ENCODE measurements at places on chromosomes 6 and 20.

GRCh38 chr6:42969431-42969830, 8.9 kb downstream of the GNMT start:
- no peak for DNase-seq

GRCh38 chr6:15293674-15294073, 47.8 kb downstream of the JARID2 start:
- no peak for DNase-seq

DNA sequence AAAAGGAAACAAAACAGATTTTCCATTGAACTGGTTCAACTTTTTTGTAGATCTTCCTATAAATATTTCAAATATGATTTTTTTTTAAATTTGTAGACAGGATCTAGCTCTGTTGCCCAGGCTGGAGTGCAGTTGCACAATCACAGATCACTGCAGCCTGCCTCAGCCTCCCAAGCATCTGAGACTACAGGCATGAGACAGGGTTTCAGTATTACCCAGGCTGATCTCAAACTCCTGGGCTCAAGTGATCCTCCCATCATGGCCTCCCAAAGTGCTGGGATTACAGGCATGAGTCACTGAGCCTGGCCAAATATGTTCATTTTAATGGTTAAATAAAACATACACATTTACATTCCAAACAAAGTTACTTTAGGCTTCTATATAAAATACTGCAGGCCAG, 33.6 kb downstream of the SAMHD1 start:
- no peak for DNase-seq

DNA sequence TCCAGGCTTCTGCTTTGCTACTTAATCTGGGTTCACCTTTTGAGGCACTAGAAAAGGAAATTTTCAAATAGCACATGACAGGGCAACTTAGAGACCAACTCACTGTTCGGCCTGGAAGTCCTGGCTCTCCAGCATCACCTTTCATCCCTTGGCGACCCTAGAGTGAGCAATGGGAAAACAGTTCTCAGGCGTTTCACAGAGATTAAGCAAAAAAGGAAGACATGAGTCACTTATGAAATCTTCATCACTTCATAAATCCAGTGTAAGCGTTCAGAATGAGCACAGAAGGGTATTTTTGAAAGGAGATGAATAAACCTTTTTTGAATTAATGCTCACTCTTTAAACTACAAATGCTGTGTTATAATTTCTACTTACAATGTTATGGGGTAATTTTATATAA, 104.0 kb downstream of the COL12A1 start:
- DNase-seq = no peak

DNA sequence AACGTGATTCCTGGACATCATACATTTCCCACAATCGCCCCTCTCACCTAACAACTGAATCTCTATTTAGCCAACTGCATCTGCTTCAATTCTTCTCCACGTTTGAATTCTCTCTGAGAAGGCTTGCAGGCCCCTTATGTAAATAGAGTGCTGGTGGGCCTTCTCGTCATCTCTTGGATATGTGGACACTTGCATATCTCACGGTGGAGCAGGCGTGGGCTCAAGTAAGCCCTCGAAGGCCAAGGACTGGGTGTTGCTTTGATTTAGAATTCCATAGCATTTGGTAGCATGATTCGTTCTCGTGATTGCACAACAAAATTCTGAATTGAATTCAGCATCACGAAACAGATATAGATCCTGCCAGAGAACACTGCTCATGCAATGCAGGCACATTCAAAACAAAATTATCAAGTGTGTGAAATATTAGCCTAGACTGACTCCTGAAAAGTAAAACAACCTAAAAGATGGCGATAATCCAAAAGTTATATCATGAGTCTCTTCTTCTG, 613.6 kb downstream of the TFAP2A start:
- no peak for DNase-seq

All from left renal pelvis (tissue), 4 donors.